ENCODE measurements at places on chromosomes 4 and X.

DNA sequence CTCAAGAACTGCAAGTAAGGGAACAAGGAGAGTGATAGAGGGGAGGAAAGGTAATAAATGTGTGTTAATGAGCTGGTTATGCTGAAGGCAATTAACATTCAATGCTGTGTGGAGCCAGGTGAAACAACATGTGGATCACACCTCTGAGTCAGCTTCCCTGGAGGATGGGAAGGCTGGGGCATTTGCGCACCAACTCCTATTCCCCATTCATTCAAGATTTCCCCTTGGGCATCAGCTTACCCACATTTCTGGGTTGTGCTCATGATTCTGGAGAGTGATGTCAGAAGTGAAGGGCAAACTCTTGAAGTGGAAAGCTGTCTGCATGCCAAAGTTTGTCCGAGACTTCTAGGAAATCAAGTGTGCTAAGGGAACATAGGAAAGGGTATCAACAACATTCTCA lies 461.4 kb downstream of the MID1IP1 start:
- no peak for DNase-seq

- no peak for DNase-seq
These were observed 55.2 kb downstream of the AREG start for GRCh38 chr4:74499986-74500781.

- DNase-seq = no peak
These were observed 220.3 kb upstream of the SFRP2 start for GRCh38 chr4:154009191-154009590.

- DNase-seq = no peak
These were observed 252.6 kb downstream of the ANTXR2 start for GRCh38 chr4:79820427-79820826.

GRCh38 chrX:140733766-140734342 lies 24.3 kb downstream of the LINC00632 start:
- DNase-seq = peak; percentile 31

DNA sequence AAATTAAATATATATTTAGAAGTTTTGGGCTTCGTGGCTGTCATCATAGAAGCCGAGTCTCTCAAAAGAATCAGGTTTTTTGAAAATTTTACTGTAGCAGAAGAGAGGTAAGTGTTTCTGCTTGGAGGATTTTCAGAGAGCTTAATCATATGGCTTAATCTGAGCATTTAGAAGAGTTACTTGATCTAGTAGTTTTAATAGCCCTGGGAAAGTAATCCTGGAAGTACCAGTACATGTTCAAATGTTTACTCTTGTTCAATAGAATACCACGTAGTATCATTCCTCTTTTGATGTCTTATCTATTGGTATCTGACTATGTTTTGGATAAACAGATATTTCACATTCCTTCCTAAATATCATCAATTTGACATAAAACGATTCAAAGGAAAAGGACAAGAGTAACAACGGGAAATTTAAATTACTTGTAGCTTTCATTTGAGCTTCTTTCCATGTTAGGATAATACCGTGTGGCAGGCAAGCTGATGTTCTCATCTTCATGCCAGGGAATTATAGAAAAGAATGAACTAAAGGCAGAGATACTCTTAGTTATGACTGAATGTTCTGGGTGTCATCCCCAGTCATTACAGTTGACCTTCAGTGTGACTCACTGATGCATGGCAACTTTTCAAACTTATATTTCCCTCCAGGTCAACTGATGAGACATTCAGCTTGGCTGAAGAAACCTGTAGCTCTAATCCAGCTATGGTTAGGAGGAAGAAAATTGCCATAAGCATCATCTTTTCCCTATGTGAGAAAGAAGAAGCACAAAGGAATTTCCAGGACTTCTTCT lies 89.8 kb downstream of the FNIP2 start:
- DNase-seq = no peak

DNA sequence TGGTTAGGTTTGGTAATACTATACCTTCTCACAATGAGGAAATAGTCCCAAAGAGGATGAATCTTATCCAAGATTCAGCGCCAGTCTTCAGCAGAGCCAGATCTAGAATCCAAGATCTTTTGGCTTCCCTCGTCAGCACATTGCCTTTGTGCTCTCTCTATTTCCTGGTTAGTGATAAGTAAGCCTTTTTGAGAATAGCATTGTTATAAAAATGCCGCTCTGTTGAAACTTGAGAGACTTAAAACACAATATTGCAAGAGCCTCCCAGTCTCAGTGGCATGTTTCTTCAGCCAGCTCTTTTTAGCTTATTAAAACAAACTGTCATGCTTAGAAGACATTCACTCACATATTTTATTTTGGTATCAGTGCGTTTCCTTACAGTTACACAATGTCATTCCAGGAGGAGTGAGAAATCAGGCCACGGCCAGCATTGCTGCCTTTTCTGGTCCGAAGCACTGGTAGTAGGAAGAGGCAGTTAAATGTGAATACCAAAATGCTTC lies 141.4 kb downstream of the KLHL8 start:
- DNase-seq = no peak

DNA sequence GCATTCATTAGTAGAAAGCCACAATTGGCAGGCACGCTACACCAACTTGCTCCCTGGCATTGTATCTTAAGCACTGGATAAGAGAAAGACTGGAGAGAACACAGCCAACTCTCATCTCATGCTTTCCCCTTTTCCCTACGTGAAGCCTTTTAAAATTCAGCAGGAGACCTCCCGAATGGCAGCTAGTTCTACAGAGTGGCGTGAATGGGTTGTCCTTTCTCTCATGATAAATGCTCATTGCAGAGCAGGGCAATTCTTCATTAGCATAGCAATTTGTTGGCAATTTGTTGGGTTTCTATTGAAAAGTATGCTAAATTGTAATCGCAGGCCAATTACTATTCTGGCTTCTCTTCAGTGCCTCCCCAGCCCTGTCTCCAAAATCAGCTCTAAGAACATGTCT lies 48.0 kb downstream of the SEPTIN11 start:
- DNase-seq = no peak

- no peak for DNase-seq
These were observed 301.4 kb downstream of the GRIA2 start for GRCh38 chr4:157521906-157522305.

- DNase-seq = no peak
These were observed 34.6 kb downstream of the MAP9 start for GRCh38 chr4:155342142-155342541.

DNA sequence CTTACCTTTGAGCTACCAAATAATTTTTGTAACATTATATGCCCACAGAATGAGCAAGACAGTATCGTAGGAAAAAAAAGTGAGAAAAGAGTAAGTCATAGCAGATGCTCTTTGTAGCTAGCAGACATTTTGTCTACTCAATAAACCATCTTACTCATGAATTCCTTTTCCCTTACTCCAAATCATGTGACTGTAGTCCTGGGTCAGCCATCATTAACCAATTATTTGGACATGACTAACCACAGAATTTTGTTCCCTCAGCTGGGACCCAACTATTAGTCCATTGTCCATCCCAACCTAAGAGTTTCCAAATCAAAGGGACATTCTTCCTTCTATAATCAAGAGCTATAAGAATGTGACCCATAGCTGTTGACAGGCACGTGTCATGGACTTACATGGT lies 11.4 kb downstream of the UBE2D3 start:
- DNase-seq = no peak

DNA sequence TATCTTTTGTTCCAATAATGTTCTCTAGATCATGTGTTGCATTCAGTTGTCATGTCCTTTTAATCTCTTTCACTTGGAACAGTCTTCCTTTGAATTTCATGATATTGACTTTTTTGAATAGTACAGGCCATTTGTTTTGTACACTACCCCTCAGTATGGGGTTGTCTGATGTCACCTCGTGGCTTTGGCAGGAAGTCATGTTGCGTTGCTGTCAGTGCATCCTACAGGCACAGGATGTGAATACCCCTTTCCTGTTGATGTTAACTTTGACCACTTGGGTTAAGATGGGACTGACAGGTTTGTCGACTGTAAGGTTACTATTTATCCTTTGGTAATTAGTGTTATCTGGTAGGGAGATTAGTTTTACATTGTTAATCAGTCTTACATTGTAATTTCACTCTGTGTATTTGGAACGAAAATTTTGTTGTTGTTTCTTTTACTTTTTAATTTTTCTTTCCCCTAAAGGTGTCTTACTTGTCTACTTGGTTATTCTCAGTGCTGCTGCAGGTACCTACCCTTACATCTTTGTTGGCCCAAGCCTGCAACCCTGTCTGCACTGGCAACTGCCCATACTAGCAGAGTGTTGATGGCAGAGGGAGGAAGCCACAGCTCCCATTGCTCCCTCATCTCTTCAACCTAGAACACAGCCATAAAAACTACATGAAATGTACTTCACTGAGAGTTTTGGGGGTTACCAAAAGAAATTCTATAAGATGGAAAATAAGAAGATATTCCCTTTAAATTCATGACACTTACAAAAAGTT lies 14.7 kb upstream of the ATP8A1 start:
- DNase-seq = peak; percentile 74

DNA sequence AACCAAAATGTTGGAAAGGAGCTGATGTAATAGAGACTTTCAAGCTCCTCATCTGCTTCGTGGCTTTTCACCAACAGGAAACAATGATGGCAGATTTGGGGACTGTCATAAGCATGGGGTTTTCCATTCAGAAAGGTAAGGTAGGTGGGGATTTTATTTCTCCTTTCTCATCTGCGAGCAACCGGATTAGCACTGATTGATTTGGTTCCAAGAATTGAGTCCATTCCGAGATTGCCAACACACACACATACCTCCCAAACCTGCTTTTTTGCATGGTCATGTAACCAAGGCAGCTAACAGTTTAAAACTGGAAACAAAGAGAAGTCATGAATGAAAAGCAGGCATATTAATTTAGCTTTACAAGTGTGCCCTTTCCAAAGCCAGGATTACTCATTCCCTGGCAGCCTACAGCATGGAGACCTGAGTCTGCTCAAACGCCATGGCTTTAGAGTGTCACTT lies 63.0 kb upstream of the LNX1 start:
- DNase-seq = no peak

DNA sequence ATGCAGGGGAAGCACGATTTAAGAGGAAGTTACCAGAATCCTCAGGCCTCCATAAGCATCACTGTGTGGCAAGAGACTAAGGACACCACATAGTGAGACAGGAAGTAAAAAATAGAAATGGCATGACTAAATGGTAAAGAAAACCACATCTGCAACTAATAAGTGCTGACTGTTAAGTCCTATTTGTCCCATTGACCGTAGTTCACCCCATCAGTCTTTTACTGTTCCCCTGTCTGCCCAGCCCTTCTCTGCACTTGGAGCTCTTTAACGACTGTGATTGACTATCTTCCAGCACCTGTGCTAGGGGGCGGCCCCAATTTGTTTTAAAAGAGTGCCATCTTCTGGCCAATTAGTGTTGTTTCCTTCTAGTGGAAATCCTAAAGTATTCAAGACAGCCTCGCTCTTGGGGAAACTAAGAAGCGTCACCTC lies 94.2 kb downstream of the MAOA start:
- peak; percentile 61 for DNase-seq

DNA sequence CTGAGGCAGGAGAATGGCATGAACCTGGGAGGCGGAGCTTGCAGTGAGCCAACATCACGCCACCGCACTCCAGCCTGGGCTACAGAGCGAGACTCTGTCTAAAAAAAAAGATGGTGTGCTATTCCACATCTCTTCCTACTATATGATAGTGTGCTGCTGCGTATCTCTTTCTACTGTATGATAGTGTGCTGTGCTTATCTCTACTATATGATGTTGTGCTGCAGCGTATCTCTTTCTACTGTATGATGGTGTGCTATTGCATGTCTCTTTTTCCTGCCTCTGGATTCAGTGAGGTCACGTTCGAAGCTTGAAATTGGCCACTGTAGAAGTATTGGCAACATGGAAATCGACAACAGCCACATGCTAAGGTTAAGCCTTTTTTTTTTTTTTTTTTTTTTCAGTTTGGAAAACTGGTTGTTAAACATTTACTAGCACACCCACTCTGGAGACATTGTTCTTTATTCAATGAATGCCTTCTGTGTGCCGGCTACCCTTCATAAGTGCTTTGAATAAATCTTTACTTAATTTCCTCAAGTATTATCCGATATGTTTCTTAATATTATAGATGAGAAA lies 31.0 kb downstream of the ARFIP1 start:
- no peak for DNase-seq

DNA sequence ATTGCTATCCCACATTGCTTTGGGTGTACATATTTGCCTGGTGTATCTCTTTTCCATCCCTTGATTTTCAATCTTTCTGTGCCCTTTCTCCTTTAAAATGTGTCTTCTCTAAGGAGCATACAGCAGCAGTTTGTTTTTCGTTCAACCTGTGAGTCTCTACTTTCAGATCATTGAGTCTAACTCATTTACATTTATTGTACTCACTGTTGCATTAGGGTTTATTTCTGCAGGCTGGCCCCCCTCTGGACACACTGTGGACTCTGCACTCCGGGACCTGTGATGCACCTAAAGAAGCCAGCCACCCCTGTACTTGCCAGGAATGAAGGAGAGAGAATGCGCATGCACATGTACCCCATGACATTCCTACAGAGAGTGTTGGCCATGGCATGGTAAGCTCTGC lies 93.0 kb downstream of the FAM53A start:
- no peak for DNase-seq

GRCh38 chr4:105145903-105146275 lies 787 bp upstream of the TET2 start:
- DNase-seq = no peak

DNA sequence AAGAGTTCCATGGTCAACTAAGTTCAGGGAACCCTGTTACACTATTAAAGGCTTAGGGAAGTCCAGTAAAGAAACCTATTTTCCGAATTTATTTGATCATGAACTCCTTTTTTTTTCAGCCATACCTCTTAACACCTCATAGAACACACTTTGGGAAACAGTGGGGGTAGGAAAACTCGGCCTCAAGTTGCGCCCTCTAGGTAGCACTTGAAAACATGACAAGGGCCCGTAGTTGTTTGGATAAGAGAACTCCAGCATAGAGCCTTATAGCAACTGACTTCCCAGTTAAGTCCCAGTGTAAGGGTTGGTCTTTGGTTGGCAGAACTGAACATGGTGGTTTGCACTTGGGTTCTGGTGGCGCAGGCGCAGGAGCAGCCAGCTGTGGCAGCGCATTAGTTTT lies 14.4 kb downstream of the OGT start:
- no peak for DNase-seq

- DNase-seq = no peak
These were observed 36.0 kb downstream of the FUNDC1 start for GRCh38 chrX:44506678-44507077.

GRCh38 chrX:10071451-10072144 lies 85.2 kb upstream of the CLCN4 start:
- no peak for DNase-seq

DNA sequence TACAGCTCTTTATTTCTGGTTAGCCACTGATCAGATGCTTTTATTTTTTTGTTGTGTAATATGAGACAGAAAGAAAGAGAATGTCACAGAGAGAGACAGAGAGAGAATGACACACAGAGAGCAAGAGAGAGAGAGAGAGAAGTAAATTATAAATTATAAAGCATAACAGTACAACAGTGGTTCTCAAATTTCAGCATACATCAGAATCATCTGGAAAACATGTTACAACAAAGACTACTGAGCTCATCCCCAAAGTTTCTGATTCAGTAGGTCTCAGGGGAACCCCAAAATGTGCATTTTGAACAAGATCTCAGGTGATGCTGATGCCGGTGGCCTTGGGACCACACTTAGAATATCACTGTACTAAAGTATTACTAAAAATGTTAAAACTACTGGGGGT lies 245.8 kb upstream of the DIAPH2 start:
- DNase-seq = no peak
